Activated effector memory CD4-positive, alpha-beta T cell treated with Interleukin-2 at 50 U/mL for 16 hours (primary cell): ENCODE measurements at places on chromosomes 6 and 20.

DNA sequence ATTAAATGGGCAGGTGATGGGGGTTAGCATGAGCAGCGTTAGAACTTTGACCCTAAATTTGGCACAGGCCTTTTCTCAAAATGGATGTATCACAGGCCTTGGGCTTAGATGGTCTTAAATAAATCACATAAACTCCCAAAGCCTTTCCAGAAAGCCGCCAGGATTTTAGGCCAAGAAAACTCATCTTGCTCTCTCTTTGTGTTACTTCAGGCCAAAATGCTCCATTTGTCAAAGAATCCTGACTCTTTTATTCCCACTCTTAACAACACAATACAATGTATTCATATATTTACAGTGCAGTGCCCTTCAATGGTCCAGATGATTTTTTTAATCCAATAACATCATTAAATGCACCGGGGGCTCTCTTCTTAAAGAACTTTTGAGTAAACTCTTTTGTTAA is 5.9 kb upstream of the TCP11 start:
- no peak for DNase-seq

DNA sequence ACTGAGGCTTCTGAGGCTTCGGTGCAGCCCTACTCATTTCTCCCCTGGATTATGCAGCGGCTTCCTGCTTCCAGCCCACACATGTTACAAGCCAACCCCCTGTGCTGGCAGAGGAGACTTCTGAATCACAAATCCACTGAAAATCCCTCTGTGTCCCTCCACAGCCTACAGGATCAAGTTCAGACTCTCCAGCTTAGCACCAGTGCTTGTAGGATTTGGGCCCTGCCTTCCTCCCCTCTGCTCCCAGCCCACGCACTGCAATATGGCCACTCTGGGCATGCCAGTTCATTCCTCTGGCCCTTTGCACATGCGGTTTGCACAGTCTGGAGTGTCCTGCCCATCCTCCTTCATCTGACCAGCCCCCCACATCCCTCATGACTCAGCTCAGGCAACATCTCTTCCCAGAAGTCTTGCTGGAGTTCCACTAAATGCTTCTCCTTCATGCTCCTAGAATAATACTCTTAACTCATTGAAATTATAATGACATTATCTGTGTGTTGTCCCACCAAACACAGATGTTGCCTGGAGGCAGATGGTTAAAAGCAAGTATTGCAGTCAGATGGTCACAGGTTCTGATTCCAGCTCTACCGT is 15.9 kb upstream of the MDGA1 start:
- DNase-seq, result no peak

DNA sequence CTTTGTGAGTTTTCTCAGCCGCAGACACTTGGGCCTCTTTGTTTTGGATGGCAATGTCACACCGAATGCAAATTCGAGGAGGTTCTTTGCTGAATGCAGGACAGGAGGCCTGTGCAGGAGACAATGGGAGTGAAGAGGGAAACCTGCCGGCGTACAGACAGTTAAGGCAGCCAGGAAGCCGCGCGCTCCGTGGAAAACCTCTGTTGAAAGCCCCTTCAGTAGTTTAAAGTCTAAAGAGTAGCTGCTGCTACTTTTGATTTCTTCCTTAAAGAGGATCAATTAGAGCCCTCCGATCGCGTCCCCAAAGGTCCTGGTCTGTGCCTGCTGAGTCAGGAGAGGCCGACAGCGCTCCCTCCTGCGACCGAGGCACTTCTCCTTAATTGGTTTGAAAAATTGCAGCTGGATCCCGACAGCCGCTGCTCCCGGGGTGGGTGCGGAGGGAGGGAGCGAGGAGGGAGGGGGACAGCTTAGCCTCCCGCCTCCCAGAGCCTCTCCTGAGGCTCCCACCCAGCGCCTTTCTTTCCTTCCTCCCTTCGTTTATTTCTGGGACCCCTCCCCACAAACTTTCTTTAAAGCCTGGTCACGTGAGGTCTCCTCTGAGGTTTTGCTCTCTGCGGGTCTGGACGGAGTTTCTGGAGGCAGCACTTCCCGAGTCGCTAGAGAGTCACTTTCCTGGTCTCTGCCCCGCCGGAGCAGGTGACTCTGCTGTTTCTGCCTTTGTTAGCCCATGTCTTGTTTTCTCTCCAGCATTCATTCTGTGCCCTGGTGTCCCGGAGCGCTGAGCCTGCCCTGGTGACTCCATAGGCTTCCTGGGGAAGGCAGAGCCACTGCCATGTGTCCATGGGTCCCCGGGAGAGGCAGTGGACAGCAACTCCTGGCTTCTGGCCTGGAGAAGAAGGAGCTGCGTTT is 22.3 kb upstream of the RPP40 start:
- no peak for DNase-seq

DNA sequence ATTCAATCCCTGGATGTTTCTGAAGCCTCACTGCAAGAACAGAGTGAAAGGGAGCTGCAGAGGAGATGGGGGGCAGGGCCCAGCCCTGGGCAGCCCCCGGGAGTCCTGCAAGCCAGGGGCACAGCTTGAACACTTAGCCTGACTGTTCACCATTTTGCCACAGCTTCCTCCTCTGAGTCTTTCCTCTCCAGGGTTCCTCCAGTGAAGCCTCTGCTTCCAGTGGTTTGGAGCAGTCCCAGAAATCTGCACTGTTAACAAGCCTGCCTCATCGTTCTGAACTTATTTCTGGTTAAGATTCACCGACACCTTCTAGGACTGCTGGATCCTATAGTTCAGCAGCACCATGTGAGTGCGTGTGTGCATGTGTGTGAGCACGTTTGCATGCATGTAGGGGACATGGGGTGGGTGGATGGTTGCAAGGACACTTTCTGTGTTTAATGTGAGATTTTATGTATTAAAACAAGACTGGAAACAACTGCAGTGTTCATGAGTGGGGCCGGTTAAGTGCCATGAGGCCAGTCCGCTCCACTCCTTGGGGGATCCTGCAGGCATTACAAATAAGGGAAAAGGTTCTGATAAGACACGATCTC is 24.6 kb downstream of the CEBPB start:
- no peak for DNase-seq

- DNase-seq, result no peak
Observed at GRCh38 chr6:14031516-14031915, 86.1 kb upstream of the CD83 start.

- DNase-seq, result no peak
Observed at GRCh38 chr20:35776513-35777101, 4.8 kb downstream of the PHF20 start.

DNA sequence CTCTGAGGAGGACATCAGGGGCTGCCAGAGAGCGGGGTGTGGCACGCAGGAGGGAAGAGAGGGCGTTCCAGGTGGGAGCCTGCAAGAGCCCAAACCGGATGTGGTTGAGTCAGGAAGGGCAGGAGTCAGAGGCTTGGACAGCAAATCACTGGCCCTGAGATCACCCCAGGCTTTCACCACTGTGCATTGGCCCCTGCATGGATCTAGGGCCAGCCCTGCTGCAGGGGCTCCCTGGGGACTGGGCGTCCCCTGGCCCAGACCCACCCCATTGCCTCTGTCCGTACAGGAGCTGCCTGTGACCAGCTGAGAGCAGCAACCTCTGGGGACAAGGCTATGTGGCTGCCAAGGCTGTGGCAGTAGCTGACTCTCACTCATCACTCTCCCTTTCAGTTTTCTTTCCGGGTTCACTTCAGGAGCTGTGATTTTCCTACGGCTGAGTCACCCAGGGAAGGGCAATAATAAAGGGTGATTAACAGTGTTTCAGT is 33.9 kb downstream of the KCNK17 start:
- DNase-seq, result no peak

DNA sequence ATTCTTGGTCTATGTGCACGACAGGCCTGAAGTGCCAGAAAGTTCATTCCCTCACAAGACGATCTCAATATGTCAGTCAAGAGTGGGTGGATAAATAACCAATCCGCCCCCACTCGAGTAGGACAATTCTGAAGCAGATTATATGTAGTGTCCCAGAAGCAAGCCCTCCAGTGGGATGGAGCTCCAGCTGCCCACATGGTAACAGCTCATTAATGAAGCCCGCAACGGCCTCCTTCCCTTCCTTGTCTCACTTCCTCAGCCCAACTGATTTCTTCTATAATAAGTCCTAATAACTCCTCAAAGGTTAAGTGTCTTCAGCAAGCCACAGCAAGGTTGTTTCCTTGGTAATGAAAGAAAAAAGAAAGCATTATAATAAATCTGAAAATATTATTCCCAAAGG is 82.1 kb upstream of the F13A1 start:
- no peak for DNase-seq
